Smooth muscle cell of the coronary artery (primary cell): ENCODE measurements at places on chromosomes 3 and 15. TPM values are rescaled to one million over a fixed set of nuclear protein-coding genes. Genes with fewer than 3 reads are reported as not detected.

GMNC gene
- total RNA-seq = not detected in 2 replicates

CNTN6 gene
- total RNA-seq = under 0.01 TPM in 1 of 2 replicates, not detected in the other

CLDN18 gene
- total RNA-seq = not detected in 2 replicates

SEMA3G gene
- total RNA-seq = 0.90 TPM in 1 of 2 replicates, not detected in the other
